Right forelimb (tissue), 1 donor: ENCODE measurements at places on chromosomes 11 and 22.

DNA sequence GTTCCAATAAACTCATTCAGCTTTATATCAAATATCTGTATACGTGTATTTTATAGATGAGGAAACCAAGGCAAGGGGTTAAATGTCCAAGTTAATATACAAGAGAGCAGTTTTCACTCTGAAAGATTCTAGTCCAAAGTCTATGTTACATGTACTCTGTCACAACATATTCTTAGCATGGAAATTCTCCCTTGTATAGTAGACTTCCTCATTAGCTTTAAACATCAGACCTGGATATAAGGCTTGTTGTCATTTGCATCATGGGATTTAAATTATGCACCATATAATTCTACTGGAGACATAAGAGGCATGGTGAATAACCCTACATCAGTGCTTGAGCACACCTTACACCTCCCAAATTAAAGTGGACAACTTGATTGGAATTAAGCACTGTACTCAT, 681.9 kb upstream of the CCDC179 start:
- DNase-seq, result no peak

DNA sequence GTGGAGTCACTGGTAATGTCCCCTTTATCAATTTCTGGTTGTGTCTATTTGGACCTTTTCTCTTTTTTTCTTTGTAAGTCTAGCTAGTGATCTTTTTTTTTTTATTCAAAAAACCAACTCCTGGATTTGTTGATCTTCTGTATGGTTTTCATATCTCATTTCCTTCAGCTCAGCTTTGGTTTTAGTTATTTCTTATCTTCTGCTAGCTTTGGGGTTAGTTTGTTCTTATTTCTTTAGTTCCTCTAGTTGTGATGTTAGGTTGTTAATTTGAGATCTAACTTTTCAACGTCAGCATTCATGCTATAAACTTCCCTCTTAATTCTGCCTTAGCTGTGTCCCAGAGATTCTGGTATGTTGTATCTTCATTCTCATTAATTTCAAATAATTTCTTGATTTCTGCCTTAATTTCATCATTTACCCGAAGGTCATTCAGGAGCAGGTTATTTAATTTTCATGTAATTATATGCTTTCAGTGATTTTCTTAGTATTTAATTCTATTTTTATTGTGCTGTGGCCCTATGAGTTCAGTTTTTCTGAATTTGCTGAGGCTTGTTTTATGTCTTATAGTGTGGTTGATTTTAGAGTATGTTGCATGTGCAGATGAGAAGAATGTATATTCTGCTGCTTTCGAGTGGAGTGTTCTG, 29.0 kb downstream of the PI4KA start:
- no peak for DNase-seq

DNA sequence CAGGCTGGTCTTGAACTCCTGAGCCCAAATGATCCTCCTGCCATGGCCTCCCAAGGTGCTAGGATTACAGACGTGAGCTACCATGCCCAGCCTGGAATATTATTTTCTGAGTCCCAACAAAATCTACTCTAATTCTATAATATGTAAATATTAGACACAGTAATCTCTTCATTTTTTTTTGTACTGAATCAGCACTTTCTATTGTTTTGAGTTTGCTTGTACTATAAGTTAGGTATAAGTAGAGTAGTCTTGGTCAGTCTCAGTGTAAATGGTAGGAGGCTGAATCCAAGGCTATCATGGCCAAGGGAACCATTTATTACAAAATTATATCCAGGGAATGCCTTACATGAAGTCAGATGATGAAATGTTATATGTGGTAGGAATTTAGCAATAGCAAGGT, 19.6 kb upstream of the OR6X1 start:
- no peak for DNase-seq

DNA sequence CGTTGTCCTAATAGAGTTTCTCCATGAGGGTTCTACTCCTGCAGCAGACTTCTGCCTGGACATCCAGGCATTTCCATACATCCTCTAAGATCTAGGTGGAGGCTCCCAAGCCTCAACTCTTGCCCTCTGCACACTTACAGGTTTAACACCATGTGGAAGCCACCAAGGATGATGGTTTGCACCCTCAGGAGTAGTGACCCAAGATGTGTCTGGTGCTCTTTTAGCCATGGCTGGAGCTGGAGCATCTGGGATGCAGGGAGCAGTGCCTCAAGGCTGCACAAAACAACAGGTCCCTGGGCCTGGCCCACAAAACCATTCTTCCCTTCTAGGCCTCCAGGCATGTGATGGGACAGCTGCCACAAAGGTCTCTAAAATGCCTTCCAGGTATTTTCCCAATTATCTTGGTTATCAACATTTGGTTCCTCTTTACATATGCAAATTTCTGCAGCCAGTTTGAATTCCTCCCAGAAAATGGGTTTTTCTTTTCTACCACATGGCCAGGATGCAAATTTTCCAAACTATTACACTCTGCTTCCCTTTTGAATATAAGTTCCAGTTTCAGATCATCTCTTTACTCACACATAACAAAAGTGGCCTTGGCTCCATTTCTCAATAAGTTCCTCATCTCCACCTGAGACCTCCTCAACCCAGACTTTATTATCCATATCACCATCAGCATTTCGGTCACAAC, 69.5 kb upstream of the GNAZ start:
- DNase-seq, result no peak

- DNase-seq, result no peak
Observed at GRCh38 chr11:126378763-126379162, 23.3 kb downstream of the ST3GAL4 start.

DNA sequence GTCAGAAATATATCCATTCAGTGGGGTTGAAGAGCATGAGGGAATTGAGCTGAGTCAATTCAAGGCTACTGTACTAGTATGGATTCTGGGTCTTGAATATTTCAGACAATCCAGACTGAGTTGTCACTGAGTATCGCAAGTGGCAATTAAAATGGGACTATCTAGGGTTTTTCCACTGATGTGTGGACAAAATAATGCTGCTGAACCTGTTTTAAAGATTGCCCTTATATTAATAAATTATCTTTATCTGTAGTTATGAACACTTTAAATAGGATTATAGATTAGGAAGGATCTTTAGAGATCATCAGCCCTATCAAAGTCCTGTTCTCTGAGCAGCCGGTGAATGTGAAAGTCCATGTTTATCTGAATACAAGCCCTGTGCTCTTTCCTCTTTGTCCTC, 478.3 kb upstream of the KIRREL3 start:
- no peak for DNase-seq

GRCh38 chr22:47394504-47395440, 632.3 kb downstream of the TBC1D22A start:
- no peak for DNase-seq

- DNase-seq, result no peak
Observed at GRCh38 chr11:111177037-111177871, 68.3 kb upstream of the POU2AF2 start.

DNA sequence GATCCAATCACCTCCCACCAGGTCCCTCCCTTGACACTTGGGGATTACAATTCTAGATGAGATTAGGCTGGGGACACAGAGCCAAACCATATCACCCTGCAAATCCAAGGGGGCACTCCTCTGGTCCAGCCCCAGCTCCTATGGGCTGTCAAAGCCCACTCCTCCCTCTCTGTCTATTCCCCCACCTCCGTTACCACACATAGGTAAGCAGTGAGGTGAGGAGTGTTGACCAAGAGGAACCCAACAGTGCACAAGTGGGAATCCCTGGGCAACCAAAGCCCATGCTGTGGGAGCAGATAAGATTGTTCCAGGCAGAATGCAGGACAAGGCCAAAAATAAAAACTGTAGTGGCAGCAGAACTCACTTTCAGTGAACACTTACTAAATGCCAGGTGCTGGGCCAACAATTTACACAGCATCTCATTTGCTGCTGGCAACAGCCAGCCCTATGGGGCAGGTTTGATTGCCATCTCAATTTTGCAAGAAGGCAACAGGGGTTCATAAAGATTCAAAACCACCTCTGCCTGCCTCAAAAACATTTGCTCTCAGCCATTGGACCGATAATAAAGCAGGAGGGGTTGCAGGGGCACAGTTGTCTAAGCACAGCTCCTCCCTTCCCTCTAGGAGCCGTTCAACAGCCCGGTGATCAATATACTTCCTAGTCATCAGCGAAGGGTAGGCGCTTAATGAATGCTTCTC, 8.9 kb downstream of the SDF2L1 start:
- no peak for DNase-seq

DNA sequence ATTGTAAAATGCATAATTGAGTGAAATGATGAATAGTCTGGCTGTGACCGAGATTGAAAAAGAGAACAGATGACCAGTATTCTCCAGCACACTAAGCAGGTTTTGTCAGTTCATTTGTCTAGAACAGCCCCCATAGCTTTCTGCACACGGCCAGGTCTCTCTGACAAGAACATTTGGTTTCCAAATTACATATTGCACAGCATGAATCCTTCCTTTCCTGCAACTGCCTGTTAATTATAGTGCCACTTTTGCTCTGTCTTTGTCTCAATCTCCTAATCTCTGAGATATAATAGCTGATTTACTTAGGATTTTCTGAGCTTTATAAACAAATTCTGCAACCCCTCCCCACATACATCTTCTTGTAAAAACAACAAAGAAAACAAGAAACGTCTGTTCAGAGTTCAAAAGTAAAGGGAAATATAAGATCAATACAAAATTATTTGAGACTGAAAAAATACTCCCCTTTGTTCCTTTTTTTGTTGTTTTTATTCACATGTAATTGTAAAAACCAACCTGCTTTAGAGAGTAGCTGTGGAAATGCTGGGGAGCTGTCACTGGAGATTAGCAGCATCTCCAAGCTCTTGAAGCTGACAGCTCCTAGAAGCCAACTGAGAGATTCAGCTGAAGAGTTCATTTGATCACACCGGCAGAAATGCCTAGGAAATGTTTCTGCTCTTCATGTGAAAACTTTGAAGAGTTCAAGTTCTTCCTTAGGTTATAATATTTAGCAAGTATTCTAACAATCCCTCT, 998.1 kb downstream of the DLG2 start:
- no peak for DNase-seq

DNA sequence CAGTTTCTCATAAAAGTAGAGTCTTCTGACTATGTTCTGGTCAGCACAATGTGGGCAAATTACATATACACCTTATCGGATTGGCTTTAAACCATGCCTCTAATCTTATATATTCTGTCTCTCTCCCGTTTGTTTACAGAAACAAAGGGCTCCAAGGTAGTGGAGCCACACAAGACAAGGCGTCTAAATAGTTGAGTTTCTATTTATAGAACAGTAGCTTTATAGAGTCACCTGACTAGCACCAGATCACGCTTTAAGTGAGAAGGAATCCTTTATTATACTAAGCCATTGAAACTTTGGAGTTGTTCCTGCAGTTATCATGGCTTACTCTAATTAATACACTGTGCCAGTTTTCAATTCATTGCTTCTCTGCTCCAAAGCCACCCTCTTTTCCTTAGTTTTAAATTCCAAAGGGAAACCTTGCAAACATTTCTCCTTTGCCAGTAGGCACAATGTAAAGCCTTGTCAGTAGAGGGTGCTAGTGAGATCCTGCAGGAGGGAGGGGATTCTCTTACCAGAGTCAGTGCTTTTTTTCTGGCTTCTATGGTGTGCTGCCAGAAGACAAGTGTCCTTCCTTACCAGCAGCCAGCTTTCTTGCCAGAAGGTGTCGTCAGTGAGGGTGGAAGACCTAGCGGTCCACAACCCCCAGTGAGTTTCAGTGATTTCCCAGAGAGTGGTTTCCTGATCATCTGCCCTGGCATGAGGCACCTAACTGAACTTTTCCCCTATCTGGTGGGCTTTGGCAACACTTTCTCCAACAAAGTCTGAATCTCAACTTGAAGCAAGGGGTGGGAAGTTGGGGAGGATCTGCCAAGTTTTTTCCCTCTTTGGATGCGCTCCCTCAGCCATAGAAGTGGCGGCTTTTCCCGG, 71.7 kb downstream of the RAB38 start:
- DNase-seq, result no peak

GRCh38 chr11:116207019-116207418, 565.8 kb downstream of the BUD13 start:
- no peak for DNase-seq

DNA sequence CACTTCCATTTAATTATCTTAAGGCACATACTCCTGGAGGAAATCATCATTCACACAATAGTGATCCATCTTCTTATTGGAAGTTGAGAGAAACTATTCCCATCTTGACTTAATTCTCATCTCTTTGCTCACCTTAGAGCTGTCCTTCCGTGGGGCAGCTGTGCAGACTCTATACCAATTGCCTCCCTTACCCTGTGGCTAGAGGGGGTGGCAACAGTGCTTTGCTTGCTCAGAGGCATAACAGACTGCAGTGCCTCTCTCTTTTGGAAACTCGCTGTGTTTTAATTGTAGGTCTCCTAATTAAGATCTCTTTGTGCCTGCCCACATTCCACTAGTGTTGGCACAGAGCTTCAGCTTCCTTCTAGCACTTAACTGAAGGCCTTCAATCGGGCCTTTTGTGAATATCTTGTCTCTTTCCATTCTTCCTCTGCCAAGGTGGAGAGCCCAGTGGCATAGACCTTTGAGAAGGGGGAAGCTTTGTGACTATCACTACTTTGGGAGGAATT, 5.5 kb downstream of the KMT2A start:
- DNase-seq, result no peak

GRCh38 chr22:21759646-21760376, 24.2 kb upstream of the YPEL1 start:
- DNase-seq, result no peak

DNA sequence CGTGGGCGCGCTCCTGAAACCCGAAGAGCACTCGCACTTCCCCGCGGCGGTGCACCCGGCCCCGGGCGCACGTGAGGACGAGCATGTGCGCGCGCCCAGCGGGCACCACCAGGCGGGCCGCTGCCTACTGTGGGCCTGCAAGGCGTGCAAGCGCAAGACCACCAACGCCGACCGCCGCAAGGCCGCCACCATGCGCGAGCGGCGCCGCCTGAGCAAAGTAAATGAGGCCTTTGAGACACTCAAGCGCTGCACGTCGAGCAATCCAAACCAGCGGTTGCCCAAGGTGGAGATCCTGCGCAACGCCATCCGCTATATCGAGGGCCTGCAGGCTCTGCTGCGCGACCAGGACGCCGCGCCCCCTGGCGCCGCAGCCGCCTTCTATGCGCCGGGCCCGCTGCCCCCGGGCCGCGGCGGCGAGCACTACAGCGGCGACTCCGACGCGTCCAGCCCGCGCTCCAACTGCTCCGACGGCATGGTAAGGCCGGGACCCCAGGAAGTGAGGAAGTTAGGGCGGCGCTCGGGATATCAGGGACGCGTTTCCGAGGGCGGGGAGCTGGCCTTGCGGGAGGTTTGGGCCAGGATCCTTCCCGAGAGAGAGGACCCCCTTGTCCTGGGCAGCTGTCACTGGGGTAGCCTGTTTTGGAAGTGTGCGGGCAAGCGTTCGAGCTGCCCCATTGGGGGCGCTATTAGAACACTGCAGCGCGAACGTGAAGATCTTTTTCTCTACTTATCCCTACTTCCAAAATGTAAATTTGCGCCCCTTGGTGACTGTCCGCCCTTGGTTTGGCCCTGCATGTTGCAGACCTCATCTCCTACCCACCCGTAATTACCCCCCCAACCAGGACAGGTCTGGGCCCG, 796 bp downstream of the MYOD1 start:
- no peak for DNase-seq
